NCI-H524 (cell line): ENCODE measurements at places on chromosomes 1 and 21.
A peak's percentile ranks its signal among the peaks of the same experiment; 100 is the strongest.

DNA sequence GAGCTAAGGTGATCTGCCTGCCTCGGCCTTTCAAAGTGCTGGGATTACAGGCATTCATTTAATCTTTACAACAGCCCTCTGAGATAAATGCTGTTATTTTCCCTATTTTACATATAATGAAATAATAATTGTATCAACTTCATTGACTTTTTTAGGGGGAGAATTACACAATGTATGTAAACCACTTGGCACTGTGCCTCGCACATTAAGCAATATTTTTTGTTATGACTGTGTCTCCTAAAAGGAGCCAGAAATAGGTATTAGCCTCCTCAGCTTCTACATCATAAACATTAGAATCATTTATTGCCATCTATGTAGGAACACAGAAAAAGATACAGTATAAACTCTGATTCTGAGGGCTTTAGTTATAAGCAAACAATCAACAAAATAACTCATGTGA is 1.1 kb upstream of the DNAJC28 start:
- DNase-seq, result no peak

DNA sequence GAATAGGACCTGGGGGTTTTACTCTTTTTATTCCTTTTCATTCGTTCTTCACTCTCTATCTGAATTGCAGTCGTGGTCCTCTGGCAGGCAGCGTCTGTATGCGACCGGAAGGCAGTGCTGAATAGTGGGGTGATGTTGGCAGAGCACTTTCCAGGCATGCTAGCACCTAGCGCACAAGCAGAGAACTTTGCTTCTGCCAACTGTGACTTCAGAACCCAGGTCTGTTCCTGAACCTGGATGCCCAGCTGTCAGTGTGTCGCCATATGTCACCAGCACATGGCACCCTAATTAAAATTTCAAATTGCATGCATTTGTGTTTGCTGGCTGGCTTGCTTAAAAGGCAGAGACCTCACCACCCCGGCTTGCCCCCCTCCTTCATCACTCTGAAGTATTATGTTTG is 116.2 kb downstream of the NFIA start:
- peak; percentile 85 for DNase-seq

DNA sequence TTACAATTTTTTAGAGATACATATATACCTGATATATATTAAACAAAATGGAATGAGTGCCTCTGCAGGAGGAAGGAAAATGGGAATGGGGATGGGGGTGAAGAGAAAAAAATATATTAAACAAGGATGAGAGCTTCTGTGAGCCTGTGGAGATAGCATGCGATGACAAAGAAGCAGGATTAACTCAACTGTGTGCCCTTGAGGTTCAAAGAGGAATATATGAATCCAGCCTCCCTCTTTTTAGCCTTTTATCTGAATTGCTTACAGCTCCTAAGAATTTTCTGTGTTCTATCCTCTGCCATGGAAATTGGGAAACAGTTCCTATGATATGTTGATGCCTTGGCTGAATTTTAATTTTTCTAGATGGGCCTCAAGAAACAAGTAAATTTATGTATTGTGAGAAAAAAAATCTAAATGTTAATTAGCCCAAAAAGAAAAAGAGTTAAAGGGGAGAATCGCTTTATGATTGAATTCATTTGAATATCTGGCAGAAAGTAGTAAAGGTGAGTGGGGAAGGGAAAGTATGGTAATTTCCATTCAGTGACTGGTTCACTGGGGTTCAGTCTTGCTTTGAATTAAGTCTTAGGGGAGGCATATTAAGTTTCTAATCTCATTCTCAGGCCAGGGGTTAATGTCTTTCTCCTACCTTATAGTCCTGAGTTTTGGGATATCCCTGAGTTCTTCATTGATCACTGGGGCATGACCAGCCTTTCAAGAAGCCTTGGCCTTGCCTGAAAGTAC is 106.3 kb upstream of the HMCN1 start:
- DNase-seq, result peak; percentile 18

- DNase-seq, result no peak
Measured at GRCh38 chr1:69497441-69498221, 70.1 kb upstream of the LRRC7 start.

DNA sequence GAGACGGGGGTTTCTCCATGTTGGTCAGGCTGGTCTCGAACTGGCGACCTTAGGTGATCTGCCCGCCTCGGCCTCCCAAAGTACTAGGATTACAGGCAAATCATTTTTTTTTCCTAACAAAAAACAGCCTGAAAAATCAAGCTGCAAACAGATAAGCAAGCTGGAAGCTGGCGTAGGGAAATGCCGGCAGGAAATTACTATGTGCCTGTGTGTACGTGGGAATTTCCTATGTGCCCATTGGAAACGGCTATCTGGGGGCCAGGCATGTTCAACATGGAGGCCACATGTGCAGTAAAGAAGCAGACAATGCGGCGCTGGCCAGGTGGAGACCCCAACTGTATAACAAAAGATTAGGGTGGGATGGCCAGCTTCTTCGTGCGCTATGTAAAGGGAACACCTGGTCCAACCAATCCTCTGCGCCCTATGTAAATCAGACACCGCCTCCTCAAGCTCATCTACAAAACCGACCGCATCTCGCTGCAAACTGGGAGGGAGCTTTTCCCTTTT is 9.1 kb upstream of the AADACL4 start:
- DNase-seq, result no peak

- no peak for DNase-seq
Measured at GRCh38 chr1:67642629-67643028, 42.4 kb upstream of the GADD45A start.

DNA sequence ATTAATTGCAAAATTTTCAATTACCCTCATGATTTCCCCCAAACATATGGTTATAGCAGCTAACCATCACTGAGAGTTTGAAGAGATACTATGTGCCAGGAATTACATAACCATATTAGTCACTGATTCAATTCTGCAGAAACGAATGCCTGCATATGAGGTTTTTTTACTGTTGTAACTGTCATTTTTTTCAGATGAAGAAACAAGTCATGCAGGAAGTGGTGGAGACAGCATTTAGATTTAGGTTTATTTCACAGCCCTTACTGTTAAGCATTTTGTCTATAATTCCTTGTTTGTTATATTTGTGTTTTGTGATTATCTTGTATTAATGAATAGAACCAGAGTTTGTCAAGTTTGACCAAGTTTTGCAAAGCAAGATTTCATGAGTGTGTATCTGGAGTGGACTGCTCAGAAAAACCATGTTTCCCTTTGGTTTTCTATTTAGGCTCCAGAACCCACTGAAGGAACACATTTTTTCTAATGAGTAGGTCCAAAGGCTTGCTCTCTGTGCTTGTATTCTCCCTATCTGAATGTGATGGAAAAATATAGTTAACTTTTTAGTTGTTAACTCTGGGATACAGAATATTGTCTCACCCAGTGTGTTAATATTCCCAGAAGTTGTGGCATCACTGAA is 308.5 kb upstream of the ADAMTS5 start:
- no peak for DNase-seq

- DNase-seq, result no peak
Measured at GRCh38 chr1:164183854-164184635, 374.9 kb upstream of the PBX1 start.

- DNase-seq, result no peak
Measured at GRCh38 chr1:206506405-206507283, 687 bp upstream of the RASSF5 start.

- DNase-seq, result peak; percentile 70
Measured at GRCh38 chr1:112808861-112809684, 93.9 kb upstream of the PPM1J start.
